ENCODE measurements at places on chromosomes 7 and 10.

- DNase-seq: no peak
These were observed 45.5 kb upstream of the TMEM140 start for GRCh38 chr7:135102372-135102771.

DNA sequence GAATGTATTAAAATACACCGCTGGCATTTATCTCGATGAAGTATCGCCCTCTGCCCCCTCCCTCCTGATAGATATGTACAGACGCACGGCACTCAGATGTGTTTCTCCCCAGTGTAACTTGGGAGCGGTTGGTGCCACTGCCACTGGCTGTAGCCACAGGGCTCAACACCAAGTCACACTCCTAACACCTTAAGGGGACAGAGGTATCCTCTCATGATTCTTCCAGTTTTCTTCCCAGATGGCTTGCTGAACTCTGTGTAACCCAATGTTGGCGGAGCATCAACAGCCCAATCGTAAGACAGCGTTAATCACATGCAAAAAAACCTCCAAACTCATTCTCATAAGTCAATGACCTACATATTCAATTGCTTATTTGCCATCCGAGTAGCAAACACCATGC lies 35.5 kb downstream of the CTBP2 start:
- DNase-seq: no peak

DNA sequence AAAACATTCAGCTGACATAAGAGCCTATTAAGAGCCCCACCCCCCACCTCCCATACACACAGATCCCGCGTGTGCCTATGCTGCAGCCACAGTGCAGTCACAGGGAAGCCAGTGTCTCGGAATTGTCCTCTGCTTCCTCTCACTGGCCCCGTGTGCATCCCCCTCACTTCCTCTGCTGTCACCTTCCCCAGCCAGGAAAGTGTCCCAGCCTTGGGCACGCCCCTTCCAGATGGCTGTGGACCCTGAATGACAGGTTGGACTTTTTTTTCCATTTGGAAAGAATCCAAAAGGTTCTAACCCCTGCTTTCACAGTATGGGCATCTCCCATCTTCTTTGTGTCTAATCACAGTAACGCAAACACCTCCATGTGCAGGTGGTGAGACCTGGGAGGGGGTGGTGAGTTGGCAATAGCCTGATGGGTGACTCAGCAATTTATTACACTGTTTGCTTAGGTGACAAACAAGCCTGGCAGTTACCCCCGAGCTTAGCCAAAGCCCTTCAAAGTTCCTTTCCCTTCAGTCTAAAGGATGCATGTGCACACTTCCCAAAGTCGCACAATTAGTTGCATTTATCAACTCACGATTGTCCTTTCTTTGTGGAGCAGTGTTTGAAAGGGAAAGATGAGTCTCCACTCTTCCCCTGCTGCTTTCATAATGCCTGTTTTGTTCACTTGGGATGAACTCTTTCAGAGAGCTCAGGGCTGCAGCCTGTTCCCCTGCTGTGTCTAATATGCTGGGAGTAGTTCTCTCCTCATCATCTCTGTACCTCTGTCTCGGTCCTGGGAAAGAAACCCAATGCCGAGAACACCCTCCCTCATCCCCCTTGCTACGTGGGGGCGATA lies 67.5 kb upstream of the EFCAB10 start:
- DNase-seq: peak; percentile 41

- no peak for DNase-seq
These were observed 94.1 kb upstream of the CREB5 start for GRCh38 chr7:28318101-28318762.

DNA sequence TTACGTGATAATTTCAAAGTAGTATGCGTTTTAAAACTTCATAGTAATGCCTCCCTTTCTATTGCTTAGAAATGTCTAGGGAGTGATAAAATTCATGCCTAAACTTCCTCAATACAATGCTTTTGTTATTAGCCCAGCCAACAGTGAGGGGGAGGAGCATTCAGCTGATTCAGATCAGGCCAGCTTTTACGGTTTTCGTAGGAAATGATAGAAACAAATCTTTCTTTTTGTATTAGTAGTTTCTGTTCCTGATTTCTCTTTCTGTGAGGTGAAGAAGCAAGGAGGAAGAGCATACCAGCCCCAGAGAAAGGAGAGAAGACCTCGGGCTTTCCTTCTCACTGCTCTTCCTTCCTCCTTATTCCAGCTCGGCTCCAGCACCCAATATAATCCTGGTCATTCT lies 35.2 kb upstream of the ITPRID1 start:
- no peak for DNase-seq
